T-cell (primary cell): ENCODE measurements at places on chromosomes 2 and 18.

GRCh38 chr2:41872646-41873045 lies 175.2 kb upstream of the PKDCC start:
- DNase-seq, result no peak

DNA sequence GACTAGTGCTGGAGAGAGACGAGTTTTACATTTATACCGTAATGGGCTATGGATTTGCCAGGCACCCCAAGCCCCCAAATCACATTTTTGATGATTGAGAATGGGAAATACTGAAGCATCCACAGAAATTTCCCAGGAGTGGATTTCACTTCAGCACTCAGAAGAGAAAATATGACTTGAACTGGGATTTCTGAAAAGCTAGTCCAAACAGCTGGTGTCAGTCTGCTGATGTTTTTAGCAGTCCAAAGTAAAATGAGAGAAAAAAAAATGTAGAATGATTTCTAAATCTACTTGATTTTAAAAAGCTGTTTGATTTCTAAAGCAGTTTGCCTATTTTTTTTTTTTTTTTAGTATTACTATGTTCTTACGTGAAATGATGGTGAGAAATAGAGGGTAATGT lies 105.0 kb downstream of the PLEKHM3 start:
- DNase-seq, result no peak

GRCh38 chr2:239824046-239824694 lies 201.0 kb downstream of the NDUFA10 start:
- no peak for DNase-seq

DNA sequence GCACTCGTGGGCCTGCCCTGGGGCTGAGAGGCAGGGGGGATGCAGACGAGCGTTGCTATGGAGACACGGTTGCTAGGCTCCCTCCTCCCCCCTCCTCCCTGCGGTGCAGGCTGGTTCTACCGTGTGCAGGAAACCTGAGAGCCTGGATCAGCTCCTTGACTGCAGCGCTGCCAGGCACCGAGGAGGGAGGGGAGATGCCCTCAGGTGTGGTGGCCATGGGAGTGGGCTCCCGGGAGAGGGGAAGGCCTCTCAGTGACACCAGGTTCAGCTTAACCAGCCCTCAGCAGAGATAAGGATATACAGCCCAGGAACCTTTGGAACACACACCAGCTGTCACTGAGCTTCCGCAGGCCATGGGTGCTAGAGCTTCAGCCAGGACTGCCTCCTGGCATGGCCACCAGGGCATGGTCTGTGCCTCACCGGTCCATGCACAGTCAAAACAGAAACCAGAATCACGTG lies 124.4 kb upstream of the PXDN start:
- DNase-seq, result no peak

DNA sequence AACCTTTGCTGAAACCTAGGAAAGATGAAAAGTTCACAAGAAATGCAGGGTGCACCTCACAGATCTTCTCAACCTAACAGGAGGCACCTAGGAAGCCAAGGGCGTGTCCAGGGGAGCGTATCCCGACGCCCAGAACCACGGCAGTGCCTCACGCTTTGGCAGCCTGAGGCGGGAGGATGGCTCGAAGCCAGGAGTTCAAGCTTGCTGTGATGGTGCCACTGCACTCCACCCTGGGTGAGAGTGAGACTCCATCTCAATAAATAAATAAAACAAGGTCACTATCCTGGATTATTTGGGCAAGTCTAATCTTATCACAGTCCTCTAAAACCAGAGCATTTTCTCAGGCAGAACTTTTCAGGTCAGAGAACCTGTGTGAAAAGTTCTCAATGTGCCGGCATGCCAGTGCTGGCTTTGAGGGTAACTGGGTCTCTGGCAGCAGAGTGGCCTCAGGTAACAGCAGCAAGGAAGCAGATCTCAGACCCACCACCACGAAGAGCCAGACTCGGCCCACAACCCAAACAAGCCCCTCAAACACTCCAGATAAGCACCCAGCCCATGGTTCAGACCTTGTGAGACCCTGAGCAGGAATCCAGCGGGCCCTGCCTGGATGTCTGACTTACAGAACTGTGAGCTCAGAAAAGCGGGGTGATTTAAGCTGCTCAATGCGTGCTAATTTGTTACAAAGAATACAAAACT lies 11.7 kb downstream of the HSBP1L1 start:
- no peak for DNase-seq

DNA sequence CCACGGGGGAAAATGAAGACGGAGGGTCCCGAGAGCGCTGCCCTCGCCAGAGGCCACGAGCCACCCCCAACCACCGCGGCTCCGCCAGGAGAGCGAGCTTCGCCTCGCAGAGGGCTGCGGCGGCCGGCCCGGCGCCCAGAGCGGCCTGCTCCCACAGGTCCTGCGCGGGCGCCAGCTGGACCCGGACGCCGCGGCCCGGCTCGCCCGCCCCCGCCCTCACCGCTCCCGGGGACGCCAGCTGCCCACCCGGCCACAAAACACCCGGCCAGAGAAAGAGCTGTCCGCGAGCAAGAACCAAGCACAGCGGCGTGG lies 709 bp downstream of the PTPN2 start:
- DNase-seq, result no peak

- DNase-seq, result no peak
Measured at GRCh38 chr2:71892423-71892730, 255.3 kb downstream of the CYP26B1 start.

- no peak for DNase-seq
Measured at GRCh38 chr18:59505356-59505755, 146.3 kb upstream of the LMAN1 start.

- no peak for DNase-seq
Measured at GRCh38 chr2:23042216-23042906, 342.6 kb upstream of the KLHL29 start.

DNA sequence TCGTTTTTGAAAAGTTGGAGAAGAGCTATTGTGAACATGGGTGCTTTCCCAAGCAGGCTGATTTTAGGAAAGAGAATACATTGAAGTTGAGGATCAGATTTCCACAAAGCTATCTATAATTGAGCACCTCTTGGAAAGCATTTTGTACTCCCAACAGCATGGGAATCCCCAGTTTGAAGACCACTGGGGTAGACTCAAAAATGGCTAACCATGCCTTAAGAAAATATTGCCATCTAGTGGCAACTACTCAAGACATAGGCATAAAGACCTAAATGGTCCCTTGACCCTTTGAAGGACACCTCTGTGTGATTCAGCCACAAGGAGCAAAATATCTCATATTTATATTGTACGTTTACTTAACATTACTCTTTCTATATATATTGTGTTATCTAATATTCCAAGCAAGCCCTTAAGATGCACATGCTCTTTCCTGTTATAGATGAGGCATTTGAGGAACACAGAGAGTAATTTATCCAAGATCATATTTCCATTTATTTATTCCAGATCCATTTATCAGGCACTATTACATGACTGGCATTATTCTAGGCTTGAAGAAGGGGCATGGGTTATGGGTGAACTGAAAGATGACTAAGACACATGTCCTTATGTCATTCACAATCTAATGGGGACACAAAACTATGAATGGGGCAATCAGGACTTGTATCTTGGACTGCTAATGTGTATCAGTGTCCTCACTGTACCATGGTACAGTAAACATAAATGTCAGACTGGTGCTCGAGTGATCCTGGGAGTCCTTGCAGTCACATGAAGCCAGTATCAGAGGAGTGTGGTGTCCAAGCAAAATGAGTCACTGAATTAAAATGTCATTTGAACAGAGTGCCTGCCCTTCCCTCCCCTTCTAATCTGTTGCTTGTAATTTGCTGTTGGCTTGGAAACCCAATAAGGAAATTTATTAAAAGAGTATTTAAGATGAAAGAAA lies 121.0 kb upstream of the XPO1 start:
- no peak for DNase-seq
